Caco-2 (cell line): ENCODE measurements at places on chromosomes 7 and 10. TPM values are rescaled to one million over a fixed set of nuclear protein-coding genes. Genes with fewer than 3 reads are reported as not detected.

DNA sequence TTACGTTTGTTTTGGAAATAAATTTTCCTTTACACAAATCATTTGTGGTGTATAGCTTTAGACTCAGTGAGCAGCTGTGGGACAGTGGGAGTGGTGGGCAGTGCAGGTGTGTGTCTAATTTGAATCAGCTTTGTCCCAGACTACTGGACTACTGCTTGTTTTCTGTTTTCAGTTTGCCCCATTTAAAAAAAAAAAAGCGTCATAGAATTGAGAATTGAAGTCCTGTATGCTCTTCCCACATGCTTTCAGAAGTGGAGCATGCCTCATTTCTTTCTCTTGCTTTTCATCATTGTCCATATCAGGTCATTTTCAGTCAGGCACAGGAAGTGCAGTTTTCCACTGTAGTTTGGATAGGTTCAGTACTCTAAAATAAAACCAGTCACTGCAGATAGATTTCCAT, 66.1 kb downstream of the SHH start:
- H3K27ac ChIP-seq: no peak overlapping the region
- H3K4me3 ChIP-seq: no peak overlapping the region

ANKMY2 gene
- total RNA-seq: 34.5 and 35.2 TPM in 2 replicates

AGAP9 gene
- 20.7 and 26.1 TPM in 2 replicates for total RNA-seq

- H3K27me3 ChIP-seq: no peaks in the 10 kb centered on the region
- H3K36me3 ChIP-seq: no peaks in the 10 kb centered on the region
- DNase-seq: no peak
- no peak overlapping the region for H3K27ac ChIP-seq
Observed at GRCh38 chr7:42877862-42878261, 34.0 kb downstream of the C7orf25 start.

- no peak overlapping the region for H3K27ac ChIP-seq
- H3K27me3 ChIP-seq: no peaks in the 10 kb centered on the region; the same call in 1 of the 2 replicates
- H3K4me3 ChIP-seq: no peak overlapping the region
- no peak for DNase-seq
Observed at GRCh38 chr10:120749072-120749471, 102.1 kb upstream of the WDR11 start.

- H3K4me1 ChIP-seq: no peaks in the 10 kb centered on the region
- H3K27me3 ChIP-seq: no peaks in the 10 kb centered on the region
- no peak overlapping the region for H3K4me3 ChIP-seq
Observed at GRCh38 chr7:134870156-134870555, 90.7 kb downstream of the CALD1 start.

ODAD2 gene
- total RNA-seq: not detected in 2 replicates

WDR86 gene
- total RNA-seq: 0.52 and 0.95 TPM in 2 replicates

GRCh38 chr7:12586271-12586670, 15.8 kb downstream of the SCIN start:
- H3K4me3 ChIP-seq: no peak overlapping the region
- no peaks in the 10 kb centered on the region for H3K27me3 ChIP-seq
- no peaks in the 10 kb centered on the region for H3K36me3 ChIP-seq
- H3K27ac ChIP-seq: no peak overlapping the region
- 0 out of 2 replicates have a peak, but pooled peaks cover 7% of the 10 kb centered on the region for H3K4me1 ChIP-seq
